ENCODE measurements at places on chromosomes 1 and 21. TPM values are rescaled to one million over a fixed set of nuclear protein-coding genes. Genes with fewer than 3 reads are reported as not detected.

DNA sequence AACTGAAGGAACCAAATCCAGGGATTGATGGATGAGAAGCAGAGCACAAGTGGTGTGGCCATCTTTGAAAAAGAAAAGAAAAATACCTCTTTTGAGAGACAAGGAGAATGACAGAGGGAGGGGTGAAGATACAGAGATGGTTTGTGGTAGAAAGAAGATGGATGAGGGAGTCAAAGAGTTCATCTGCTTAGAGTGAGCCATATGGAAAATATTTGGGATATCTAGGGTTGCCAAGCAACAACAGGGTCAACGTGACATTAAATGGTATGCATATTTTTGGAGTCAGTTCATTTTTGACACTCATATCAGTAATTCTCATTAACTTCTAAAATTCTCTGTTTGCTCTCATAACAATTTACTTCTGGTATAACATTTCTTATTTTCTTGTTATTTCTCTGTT, 50.7 kb downstream of the MACF1 start:
- DNase-seq, result no peak

GRCh38 chr1:151072224-151072623, 1.7 kb downstream of the GABPB2 start:
- DNase-seq, result no peak

DNA sequence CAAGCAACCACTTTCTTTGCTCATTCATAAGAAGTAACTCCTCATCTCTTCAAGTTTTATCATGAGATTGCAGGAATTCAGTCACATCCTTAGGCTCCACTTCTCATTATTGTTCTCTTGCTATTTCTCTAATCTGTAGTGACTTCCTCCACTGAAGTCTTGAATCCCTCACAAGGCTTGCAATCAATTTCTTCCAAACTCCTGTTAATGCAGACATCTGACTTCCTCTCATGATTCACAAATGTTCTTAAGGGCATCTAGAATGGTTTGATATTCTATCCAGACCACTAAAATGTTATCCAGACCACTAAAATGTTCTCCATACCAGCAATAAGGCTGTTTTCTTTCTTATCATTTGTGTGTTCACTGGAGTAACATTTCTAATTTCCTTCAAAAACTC, 528.1 kb downstream of the DPYD start:
- peak; percentile 27 for DNase-seq

Gene C1orf226
- total RNA-seq, result 4.2 TPM

Data from glomerular endothelial cell (primary cell).